ENCODE measurements at places on chromosomes 16 and 17.
A peak's percentile ranks its signal among the peaks of the same experiment; 100 is the strongest.

DNA sequence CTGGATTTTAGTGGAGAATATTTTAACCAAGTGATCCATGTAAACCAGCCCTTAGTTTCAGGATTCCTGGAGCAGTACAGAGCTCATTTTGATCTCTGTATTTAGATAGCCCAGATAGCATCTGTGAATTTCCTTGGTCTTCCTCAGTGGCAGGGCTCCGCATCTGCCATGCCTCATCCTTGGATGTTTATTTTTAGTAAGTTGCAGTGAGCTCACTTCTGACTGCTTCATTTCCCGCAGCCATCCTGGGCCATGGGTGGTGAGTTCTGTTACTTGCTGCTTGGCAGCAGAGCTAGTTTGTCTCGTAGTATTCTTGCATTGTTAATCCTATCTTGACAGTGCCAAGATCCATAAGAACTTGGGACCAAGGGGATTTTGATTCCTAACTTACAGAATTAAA, 33.7 kb downstream of the IST1 start:
- DNase-seq: peak; percentile 84

- no peak for DNase-seq
Observed at GRCh38 chr17:58344047-58344790, 7.8 kb downstream of the SUPT4H1 start.

DNA sequence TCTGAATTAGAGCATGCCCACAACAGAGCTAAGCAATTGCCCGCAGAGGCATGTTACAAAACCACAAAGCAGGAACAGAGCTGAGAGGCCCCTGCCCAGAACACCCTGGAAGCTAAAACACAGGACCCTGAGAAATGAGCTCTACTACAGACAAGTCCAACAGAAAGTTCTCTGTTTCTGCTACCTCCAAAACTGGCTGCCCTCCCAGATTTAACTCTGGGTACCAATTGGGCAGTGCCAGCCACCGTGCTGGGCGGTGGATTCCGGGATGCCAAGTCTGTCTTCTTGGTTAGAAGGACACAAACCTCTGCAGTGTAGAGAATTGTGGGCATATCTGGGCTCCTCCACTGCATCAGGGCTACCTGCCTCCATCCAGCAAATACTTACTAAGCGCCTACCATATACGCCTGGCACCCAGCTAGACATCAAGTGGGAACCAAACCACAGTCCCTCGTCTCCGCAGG, 1.0 kb downstream of the CMTM4 start:
- no peak for DNase-seq

DNA sequence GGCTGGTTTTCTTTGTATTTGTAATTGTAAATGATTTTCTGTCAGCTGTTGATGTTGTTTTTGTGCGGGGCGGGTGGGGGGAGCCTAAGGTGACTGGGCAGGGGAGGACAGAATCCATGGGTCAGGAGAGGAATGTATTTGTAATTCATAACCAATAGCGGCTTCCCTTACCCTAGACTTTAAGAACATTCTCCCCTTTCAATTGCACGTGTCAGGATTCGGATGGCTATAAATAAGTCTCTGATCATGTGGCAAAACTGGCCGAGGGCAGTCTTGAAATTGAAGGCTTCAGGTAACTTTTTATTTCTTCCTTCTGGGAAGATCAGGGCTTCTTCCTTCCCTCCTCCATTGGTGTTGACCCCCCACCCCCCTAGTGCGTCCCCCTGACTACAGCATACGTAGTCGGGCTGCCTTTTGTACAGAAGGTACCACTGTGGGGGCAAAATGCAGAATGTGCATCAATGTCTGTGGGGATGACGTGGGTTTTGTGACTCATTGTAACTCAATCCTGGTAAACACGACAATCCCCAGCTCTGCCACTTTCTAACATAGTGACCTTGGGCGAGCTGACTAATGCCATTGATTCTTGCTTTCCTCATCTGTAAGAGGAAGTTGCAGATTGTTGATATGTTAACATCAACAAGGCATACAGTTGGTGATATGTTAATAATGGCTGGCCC, 16.2 kb downstream of the MARCHF10 start:
- peak; percentile 97 for DNase-seq

GRCh38 chr16:50248845-50249244, 17.5 kb upstream of the ADCY7 start:
- no peak for DNase-seq

DNA sequence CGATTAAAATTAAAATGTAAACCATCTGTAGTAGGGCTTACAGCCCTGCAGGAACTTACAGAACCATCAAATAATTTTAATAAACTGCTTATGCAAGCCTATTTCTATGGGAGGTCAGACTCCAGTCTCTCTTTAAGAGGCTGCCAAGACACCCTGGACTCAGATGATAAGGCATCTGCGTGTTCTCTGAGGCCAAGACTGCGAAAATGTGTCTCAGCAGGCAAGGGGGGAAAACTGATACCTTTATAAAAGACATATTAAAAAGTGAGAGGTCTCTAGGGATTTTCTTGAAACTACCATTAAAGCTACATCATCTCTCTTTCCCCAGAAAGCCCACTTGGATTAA, 32.2 kb downstream of the MPHOSPH6 start:
- DNase-seq: no peak

DNA sequence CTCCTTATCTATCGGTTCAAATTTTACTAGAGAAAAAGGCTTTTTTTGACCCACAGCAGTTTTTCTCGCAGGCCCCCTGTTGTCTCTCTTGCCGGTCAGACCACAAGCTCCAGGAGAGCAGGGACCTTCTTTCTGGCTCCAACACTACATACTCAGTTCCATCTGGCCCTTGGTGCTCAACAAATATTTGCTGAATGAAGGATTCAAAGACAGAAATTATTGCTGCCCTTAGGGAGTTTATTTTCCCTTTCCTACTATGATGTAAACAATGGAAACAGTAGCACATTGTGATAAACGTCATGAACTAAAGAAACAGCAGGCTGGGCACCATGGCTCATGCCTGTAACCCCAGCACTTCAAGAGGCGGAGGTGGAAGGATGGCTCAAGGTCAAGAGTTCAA, 59.0 kb upstream of the ATP2A3 start:
- no peak for DNase-seq

- DNase-seq: peak; percentile 65
Observed at GRCh38 chr17:5509482-5509881, 23.1 kb downstream of the MIS12 start.

DNA sequence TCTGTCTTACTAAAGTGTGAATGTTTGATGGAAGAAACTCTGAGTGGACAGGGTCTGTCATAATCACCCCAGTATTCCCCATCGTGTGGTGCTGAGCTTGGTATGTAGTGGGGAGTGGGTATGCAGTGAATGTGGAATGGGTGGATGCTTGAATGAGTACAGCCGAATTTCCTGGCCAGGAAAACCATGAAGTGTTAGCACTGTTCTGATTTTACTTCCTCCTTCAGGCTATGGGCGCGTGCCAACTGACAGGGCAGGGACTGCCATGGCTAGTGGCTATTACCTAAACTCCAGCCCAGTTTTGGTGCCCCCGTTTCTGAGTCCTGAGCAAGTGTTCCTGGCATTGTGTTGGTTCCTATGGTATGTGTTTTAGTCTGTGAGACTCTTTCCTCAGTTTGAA, 48.6 kb downstream of the PRKCA start:
- DNase-seq: no peak

GRCh38 chr16:29645694-29646187, 17.3 kb upstream of the SPN start:
- DNase-seq: peak; percentile 2

DNA sequence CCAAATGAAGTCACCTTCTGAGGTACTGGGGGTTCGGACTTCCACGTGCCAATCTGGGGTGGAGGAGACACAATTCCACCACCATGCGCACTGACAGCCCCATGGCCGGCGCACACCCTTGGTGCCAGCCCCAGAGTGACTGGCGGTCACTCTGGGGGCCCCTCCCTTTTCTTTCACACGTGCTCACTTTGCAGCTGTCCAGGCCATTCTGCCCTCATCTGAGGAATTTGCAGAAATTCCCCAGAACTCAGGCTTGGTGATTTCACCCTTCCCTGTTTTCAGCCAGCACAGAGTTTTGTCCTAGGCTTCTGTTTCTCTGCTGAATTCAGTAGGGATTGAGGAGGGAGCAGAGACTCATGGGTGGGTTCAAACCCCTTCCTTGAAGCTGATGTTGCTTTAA, 54.8 kb downstream of the CDRT4 start:
- DNase-seq: no peak

GRCh38 chr16:10895053-10895946, 18.3 kb downstream of the CIITA start:
- DNase-seq: peak; percentile 14

- peak; percentile 78 for DNase-seq
Observed at GRCh38 chr16:47392081-47392480, 68.8 kb downstream of the ITFG1 start.

DNA sequence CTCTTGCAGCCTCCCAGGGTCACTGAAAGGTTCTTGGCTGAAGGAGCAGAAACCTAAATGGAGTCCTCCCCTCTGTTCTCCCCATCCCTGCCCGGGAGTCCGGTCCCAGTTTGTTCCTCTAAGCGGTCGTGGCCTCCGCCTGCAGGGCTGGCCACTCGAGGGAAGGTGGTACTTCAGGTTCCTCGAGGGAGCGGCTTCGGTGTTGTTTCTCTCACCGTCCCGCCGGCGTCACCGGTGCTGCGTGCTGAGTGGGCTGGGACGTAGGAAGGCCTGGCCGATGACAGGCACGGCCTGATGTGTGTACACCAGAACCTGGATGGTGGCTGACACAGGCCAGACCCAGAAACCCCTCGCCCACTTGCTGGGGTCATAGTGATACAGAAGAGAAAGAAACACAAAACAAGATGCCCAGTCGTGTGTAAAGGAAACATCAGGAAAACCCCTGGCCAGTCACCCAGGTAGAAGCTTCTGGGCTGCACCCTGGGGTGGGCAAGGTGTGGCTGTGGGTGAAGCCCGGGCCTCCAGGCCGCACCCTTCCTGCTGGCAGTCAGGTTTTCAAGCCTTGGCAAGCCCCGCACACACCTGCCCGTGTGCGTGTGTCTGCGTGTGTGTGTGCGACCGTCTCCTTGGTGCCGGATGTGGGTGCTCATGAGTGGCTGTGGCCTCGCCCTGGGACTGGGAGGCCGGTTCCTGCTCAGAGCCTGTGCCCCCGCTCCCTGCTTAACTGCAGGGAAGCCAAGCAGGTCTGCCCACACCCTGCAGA, 52.0 kb downstream of the BAIAP2 start:
- DNase-seq: no peak

DNA sequence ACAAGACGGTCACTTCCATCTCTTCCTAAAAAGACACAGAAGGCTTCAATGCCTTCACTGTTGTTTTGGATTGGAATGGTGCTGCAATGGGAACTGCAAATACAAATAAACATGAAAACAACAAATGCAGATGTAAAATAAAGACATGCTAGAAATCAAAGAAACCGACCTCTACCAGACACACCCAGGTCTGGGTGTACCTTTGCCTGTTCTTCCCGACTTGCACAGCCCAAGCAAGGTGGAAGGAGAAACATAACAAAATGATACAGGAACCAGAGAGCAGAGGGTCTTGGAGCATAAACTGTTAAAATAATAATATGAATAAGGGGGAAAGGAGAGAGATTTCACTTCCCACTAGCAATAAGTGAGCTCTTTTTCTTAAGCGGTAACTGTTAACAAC, 17.3 kb downstream of the RFFL start:
- DNase-seq: no peak

All from astrocyte of the spinal cord (primary cell).